GM19239 (cell line): ENCODE measurements at places on chromosomes 7 and 10.

DNA sequence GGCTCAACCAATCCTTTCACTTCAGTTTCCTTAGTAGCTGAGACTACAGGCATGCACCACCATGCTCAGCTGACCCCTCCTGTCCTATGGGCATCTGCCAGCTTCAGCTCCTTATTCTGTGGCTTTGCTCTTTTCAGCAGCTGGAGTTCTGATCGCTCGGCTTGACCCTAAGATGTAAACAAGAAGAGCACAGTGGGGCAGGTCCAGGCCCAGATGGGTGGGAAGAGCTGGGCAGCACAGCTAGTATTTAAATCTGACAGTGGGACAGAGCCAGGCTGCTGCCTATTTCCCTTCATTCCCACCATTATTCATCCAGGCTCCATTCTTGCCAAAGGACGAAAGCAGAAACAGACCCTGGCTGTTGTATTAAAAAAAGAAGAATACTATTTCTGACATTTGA lies 494.9 kb upstream of the PODXL start:
- no peak for DNase-seq

GRCh38 chr7:130413201-130413600 lies 27.6 kb downstream of the CEP41 start:
- no peak for DNase-seq

DNA sequence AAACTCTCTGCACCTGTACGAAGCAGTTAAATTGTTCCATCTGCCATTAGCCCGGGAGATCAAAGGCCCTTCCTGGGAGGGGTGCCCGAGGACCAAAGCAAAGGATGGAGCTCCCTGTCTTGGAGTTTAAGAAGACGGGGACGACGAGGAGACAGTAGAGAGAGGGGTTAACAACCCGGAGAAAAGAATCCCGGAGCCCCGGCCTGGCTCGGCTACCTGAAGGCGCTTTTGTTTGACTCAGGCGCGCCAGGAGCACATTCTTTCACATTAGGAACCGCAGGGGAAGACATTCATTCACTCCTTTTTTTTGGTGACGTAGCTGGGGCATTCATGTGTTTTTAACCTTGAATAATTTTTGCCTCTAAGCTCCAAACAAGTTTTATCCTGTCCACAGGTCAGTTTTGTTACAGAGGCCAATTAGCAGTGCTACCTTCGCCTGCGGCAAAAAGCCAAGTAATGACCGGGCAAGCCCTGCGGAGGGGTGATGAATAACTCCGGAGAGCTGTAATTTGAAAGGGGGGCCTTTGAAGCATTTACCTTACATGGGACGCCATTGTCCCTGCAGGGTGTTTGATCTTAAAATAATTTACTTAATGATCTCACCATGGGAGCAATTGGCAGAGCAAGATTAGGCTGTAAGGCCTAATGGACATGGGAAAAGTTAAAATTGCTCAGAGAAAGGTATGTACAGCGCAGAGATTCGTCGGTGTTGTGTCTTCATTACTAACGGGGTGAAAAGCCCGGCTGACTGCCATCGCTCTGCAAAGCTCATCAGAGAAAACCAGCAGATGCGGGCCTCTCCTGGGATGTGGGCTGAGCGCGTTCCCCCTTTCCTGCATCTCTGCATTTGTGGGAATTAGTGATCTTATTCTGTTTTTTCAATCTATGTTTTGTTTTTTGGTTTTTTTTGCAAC lies 258.0 kb upstream of the SP4 start:
- no peak for DNase-seq

DNA sequence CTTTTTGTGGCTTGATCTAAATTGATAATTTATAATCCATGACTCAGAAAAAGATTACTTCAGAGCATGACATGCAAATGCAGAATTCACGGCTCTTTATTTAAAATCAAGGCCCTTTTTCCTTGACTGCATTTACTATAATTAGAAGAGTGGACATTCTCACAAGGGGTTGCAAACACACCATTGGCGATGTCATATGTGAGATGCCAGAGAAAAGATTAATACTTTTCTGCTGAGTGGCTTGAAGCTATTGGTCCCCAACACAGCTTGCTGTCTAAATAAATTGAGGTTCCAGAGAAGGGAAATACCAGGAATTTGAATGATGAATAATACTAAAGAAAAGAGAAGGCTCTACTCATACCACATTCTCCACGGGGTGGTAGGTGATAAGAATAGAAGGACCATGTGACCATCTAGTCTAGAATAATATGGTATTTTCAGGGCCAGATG lies 78.7 kb upstream of the ARID5B start:
- no peak for DNase-seq

DNA sequence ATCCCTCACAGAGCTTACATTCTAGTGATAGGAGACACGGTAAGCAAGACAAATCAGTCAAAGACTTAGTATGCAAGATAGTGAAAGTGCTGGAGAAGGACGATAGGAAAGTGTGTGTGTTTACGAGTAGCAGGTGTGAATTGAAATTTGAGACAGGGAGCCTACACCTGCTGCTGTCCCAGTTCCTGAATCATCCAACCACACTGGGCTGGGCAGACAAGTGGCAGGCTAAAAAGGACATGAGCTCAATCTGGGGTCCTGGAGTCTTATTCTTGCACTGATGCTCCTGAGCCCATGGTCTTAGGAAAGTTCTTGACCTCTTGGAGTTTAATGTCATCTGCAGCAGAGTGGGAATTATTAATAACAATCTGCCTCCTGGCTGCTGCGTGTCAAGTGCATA lies 16.2 kb downstream of the RBP3 start:
- DNase-seq, result no peak

- DNase-seq, result no peak
Observed at GRCh38 chr7:155316427-155317113, 18.9 kb downstream of the INSIG1 start.

GRCh38 chr7:4133491-4134044 lies 548.5 kb upstream of the FOXK1 start:
- no peak for DNase-seq

DNA sequence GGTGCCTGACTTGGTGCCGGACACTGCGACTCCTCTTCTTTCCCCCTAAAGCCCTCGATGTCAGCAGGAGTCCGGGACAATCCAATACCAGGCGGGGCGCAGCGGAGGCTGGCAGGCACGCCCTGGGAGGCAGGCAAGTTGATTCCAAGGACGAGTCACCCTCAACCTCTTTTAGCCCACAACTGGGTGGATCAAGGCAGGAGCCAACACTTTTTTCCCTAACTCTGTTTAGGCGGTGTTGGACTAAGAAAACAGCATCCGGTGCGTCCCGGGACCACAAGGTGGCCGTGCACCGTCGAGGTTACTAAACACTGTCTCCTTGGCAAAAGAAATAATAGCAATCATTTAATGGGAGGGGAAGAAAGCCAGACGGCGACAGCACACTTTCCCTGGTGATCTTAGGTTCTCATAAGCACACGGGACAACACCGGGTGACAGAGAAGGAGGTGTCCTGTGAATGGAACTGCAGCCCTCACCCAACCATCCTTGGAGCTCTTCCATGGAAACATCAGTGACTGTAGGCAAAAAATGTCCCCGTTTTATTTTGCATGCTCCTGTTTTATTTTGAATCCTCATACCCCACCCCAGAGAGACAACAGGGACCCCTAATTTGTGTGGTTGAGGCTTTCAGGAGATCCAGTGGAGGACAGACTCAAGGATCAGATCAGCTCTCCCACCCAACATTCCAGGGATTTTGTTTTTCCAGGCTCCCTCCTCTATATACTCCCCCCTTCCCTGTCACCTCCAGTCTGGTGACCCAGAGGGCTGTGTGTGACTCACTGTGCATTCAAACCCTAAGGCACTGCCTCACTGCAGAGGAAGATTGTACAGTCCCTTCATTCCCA lies 1.3 kb upstream of the CALCR start:
- DNase-seq, result no peak

GRCh38 chr10:65413001-65413400 lies 1512.8 kb upstream of the LRRTM3 start:
- no peak for DNase-seq

- DNase-seq, result no peak
Observed at GRCh38 chr10:6494936-6495592, 85.0 kb downstream of the PRKCQ start.

DNA sequence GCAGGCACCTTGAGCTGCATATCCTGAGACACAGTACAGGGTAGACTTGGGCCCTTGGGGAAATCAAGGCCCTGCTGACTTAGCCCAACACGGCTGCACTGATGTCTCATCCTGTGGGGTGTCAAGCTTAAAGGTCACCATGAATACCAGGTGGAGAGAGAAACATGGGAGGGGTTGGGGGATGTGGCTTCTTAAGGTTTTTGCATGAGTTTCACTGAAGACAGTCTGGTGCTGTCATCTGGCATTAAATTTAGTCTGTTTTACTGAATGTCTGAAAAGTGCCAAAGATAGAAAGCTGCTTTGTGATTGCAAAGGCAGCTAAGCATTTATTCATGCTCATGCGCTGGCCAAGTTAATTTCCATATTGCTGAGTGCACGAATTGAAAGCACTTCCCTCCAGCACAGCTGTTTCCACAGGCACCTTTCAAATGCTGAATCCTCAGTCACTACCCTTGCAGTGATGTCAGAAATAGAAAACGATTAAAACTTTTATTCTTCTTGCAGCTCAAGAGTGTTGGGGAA lies 102.1 kb downstream of the OSBPL3 start:
- peak; percentile 29 for DNase-seq

DNA sequence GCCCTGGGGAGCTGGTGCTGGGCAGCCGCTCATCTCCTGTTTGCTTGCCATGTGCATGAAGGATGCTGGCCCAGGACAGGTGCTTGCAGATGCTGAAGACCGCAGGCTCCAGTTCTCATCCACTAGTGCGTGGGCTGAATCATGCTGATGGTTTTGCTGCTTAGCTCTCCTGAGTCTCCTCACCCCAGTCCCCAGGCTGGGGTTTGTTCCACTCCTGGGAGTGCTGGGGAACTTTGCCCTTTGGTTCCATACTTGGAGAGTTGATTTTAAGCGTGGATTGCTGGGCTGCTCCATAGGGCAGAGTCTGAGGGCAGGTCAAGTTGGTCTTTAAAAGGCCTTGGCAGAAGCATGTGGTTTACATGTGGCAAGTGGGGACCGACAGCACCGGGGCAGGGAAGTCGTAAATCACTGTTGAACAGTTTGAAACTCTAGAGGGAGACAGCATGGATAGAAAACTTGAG lies 9.1 kb downstream of the DYNC2I1 start:
- no peak for DNase-seq

DNA sequence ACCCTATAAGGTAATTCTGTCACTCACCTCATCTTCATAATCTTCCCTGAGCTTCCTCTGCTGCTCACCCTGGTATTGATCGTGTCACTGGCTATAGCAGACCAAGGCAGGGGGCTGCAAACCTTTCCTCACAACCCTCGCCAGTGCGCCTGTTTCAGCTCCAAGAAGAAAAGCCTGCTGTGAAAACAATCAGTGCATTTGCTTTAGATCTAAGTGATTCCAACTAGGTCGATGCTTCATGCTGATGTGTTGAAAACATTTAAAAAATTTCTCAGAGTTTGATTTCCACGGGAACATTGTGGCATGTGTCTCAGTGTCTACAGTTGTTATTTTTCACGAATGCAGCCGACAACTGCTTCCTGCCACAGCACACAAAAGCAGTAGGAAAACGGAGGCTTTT lies 27.3 kb downstream of the POU6F2 start:
- no peak for DNase-seq

DNA sequence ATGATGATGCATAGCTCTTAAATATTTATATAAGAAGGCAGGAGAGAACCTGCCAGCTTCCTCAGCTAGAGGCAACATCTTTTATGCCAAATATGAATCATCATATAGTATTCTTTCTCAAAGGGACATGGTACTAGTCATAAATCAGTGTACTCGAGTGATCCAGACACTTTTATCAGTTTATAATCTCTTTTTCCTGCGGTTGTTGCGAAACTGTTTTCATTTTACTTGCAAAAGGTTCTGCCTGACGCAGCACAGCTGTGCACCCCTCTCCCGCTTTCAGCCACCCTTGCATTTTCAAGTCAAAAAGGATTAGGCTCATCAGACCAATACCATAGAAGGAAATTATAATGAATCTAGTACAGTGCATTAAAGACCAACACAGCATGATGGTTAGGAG lies 332.3 kb upstream of the PRKCQ start:
- DNase-seq, result no peak

DNA sequence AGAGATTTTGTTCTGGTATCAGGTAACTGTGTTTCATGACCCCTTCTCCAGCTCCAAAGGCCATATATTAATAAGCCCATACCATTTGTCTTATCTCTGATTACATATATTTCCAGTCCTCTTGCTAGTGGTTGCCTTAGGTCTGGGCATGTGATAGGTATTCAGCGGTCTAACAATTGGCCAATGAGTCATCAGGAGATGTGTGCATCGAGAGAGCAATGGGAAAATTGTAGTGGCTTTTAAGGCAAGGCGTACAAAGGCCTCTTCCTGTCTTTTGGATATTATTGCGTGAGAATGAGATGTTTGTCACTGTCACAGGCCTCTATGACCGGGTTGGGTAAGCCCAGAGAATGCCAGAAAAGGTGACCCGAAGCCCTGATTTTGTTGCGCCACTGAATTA lies 38.6 kb upstream of the SFRP5 start:
- DNase-seq, result no peak

- DNase-seq, result no peak
Observed at GRCh38 chr10:9900751-9901150, 1116.9 kb upstream of the CELF2 start.

DNA sequence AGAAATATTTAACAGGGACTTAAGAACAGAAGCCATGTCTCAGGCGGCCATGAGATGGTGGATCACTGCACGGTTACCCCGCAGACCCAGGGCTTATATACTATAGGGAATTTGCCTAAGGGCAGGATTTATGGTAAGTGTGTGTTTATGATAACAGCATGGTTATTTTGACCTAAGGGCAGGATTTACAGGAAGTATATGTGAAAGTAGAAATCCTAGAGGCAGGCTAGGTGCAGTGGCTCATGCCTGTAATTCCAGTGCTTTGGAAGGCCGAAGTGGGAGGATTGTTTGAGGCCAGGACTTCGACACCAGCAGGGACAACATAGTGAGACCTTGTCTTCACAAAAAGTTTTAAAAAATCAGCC lies 43.0 kb upstream of the ZNF438 start:
- no peak for DNase-seq

DNA sequence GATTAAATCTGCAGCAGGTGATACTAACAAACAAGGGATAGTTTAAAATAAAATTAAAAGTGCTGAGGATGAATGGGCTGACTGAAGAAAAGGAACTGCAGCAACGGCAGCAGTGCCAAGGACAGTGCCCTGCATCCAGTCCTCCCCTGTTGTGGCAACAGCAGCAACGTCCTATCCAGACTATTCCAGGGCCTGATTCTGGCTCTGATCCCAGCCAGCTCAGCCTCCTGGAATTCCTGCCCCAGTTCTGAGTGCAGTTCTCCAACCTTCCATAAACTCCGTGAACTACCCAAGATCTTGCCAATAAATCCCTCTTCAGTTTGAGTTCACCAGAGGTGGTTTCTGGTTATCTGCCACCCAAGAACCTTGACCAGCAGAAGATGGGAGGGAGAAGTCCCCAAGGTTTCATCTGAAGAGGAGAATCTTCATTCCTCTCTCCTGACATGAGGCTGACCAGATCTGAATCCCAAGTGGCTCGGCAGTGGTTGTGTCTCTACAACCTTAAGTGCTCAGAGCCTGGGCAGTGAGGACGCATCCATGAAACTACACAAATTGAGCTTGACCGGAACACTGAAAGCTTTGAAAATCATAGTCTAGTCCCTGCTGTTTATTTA lies 115.8 kb downstream of the SORBS1 start:
- DNase-seq, result no peak
